ENCODE measurements at places on chromosomes 4 and X.

- DNase-seq: no peak
These were observed 363.9 kb downstream of the KLHL13 start for GRCh38 chrX:117752745-117753144.

- DNase-seq: no peak
These were observed 4.8 kb downstream of the SH3BP2 start for GRCh38 chr4:2797545-2798305.

DNA sequence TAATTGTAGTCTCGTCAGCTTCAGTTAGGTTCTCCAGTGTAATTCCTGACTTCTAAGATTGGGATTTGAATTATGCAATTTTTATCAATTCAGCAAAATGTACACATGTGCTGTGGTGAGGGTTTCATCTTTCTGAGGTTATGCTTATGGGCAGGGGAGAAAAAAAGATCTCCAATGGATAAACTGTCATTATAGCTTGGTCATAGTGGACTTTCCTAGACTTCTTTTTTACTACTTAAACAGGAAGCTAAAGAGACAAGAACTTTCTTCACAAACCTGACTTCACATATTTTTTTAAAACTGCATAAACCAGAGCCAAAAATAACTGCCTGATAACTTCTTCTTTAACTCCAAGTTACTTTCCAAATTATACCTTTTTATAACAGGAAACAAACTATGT lies 21.7 kb upstream of the SPP1 start:
- no peak for DNase-seq

DNA sequence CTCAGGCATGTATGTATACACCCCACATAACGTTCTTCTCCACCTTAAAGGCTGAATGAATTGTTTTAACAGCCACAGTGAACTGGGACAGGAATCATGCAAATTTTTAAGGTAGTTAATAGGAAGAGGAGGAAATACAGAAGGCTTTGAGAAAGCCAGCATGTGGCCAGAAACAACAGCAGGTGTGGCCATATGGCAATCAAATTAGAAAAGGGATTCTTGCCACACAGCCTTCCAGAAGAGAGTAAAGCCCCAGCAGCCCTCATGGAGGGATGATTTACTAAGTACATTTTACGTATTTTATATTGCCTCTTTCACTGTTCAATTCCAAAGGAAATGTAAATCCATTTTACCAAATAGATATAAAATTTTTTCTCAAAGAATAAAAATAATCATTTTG lies 792.2 kb downstream of the ADGRL3 start:
- DNase-seq: no peak

- no peak for DNase-seq
These were observed 22.8 kb upstream of the ARHGAP24 start for GRCh38 chr4:85452058-85452731.

- no peak for DNase-seq
These were observed 25.6 kb upstream of the CRMP1 start for GRCh38 chr4:5918331-5918985.

DNA sequence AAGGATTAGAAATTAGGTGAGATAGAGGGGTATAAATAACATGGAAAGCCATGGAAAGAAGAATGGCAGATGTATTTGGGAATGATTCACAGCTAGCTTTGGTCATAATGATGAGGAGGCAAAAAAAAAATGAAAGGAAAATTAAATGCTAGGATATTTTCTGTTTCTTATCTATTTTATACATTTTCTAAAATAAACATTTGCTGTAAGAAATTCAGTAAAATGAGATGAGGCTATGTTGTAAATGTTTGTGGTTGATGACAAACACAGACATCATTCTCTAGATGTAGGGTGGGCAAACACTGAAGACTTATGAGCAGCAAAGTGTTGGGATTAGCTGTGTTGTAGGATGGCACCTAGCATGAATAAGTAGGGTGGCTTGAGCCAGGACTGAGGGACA lies 407.1 kb downstream of the IL15 start:
- no peak for DNase-seq

- no peak for DNase-seq
These were observed 69.5 kb downstream of the IL15 start for GRCh38 chr4:141705747-141706377.

- DNase-seq: no peak
These were observed 79.7 kb upstream of the BANK1 start for GRCh38 chr4:101710806-101711205.

GRCh38 chrX:9447906-9448305 lies 17.0 kb upstream of the TBL1X start:
- no peak for DNase-seq

DNA sequence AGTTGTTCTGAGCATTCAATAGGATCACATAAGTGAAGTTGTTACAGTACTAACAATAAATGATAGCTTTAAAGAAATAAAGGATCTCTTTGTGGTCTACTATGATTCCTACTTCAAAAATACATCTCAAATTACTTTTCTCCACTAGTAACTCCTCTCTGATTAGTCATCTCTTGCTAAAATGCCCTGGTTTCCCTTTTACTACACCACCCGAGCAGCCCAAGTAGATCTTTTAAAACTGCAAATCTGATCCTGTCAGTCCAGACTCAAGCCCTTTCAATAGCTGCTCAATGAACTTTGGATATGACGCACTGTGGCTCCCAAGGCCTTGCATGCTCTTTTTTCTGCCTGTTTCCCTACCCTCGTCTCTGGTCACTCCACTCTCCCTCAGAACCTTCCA lies 97.5 kb downstream of the MAOA start:
- no peak for DNase-seq

DNA sequence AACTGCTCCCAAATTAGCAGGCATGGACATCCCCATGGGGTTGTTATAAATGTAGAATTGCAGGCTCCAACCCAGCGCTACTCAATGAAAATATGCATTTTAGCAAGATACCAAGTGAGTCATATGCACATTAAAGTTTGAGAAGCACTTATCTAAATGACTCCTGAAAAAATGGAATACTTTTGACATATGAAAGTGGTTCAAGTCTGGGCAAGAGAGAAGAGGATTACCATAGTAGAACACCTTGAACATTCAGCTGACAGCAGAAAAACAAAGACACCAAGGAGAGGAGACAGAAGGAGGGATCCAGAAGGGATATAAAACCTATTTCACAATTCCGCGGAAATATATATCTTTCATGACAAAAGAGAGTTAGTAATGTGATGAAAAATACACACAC lies 63.2 kb upstream of the CT83 start:
- no peak for DNase-seq

GRCh38 chr4:86543560-86544309 lies 50.4 kb upstream of the PTPN13 start:
- DNase-seq: no peak

- DNase-seq: peak; percentile 78
These were observed 900 bp downstream of the TRO start for GRCh38 chrX:54921427-54922021.

DNA sequence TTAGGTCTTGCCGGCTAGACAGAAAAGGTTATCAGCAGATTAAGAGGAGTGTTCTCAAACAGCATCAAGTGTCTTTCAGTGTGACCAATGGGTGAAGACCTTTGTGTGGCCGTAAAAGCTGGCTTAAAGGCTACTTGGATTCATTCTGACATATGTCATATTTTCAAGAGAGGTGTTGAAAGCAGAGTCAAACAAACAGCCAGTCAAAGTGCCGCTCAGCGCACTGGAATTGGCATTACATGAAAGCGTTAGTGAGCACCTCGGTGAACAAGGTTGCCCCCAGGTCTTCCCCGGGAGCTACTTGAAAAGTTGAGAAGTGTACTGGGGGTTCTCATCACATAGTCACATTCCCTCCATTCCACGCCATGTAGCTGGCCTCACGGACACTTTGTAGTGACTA lies 148.9 kb downstream of the SOX3 start:
- DNase-seq: no peak

- DNase-seq: peak; percentile 94
These were observed at the start of gene TMEM184C for GRCh38 chr4:147617173-147617840. Gene TMEM184C, plus strand, starts transcription at chr4:147617397. Its CDS starts 560 bp downstream, at chr4:147617957.

GRCh38 chr4:185700630-185701029 lies 111.4 kb downstream of the SORBS2 start:
- no peak for DNase-seq

DNA sequence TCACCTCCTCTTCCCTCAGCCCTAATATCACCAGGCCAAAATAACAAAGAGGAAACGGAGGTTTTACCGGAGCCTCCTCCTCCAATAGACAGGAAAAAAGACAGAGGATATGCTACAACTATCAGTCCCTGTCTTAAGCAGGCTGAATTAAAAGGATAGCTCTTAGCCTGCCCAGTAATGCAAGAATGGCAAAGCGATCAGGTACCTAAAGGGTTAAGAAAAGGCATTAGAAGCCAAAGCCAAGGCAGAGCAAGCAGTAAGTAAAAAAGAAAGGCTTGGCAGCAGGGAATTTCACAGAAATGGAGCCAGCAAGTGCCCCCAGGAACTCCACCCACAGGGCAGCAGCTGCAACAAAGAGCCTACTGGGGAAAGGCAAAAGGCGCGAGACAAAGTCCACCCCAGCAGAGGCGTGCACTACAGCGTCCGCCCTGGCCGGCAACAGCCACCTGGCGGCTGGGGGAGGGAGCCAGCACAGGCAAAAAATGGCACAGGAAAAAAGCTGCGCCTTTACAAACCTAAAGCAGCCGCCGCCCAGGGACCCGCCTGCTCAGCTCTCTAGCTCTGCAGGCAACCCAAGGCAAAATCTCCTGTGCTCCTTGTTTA lies 220.6 kb upstream of the ZC4H2 start:
- DNase-seq: peak; percentile 2

DNA sequence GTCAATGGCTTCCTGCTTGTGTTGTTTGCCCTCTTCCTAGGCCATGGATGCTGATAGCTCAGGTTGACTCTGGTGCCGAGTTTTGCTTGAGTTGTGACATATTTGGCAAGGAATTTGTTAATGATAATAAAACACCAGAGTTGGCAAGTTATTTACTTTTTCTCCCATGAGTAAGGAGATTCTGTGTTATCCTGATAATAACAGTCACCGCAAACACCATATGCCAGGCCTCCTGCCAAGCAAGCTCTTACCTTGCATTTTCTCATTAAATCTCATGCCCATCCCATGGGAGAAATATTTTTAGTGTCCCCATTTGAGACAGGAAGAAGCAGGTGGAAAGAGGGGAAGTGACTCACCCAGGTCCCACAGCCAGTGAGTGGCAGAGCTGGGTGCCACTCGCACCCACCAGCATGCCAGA lies 67.4 kb upstream of the CLCN4 start:
- DNase-seq: no peak

- DNase-seq: peak; percentile 91
These were observed 6.1 kb downstream of the LIAS start for GRCh38 chr4:39464886-39465501.

GRCh38 chr4:123488916-123489315 lies 92.3 kb downstream of the SPRY1 start:
- peak; percentile 74 for DNase-seq

GRCh38 chr4:128394778-128395177 lies 107.2 kb upstream of the PGRMC2 start:
- no peak for DNase-seq

GRCh38 chr4:185810746-185811508 lies 1.1 kb downstream of the SORBS2 start:
- peak; percentile 39 for DNase-seq

DNA sequence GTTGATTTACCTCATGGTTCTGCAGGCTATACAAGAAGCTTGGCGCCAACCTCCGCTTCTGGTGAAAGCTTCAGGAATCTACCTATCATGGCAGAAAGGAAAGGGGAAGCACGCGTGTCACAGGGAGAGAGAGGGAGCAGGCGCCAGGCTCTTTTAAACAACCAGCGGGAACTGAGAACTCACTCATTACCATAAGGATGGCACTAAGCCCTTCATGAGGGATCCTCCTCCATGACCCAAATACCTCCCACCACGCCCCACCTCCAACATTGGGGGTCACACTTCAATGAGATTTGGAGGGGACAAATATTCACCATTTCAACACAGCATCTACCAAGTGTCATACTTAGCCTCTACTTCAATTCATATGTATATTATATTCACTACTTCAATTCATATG lies 18.8 kb upstream of the TBC1D8B start:
- DNase-seq: no peak

DNA sequence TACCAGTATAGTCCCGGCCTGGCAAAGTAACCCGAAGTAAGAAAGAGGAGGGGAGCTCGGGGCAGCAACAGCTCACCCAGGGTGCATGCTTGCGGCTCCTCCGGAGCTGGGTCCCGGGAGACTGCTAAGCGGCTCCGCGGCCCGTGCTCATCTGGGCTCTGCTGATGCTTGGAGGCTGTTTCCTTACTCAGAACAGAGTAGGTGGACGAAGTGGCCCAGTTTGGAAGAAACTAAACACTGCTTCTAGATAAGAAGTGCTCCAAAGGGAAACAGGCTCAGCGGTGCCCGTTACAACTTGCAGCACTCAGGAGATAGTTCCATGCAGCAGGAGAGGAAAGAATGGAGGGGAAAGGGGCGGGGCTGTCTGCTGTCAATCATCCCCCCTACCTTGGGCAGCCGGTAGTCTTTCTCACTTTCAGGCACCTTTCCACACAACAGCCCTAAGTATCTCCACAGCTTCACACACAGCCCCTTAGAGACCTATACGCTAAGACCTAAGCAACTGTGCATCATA lies at the start of gene COL4A6:
Gene COL4A6 (minus strand): TSS at position 313 of the 514 bp plus-strand sequence. CDS start 226 bp downstream, at position 87.
- DNase-seq: no peak

DNA sequence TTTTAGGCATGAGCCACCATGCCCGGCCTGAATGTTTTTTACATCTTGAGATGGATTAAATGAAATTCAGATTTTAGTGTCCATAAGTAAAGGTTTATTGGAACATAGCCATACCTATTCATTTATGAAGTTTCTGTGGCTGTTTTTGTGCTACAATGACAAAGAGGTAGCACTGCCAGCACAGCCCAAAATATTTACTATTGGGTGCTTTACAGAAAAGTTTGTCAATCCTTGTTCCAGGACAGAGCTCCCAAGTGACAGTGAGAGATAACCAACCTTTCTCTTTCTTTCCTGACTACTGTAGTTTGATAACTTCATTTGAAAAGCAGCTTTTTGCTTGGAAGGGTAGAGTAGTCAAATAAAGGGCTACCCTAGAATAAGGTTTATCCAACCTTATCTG lies 116.2 kb downstream of the CAMK2D start:
- DNase-seq: no peak

DNA sequence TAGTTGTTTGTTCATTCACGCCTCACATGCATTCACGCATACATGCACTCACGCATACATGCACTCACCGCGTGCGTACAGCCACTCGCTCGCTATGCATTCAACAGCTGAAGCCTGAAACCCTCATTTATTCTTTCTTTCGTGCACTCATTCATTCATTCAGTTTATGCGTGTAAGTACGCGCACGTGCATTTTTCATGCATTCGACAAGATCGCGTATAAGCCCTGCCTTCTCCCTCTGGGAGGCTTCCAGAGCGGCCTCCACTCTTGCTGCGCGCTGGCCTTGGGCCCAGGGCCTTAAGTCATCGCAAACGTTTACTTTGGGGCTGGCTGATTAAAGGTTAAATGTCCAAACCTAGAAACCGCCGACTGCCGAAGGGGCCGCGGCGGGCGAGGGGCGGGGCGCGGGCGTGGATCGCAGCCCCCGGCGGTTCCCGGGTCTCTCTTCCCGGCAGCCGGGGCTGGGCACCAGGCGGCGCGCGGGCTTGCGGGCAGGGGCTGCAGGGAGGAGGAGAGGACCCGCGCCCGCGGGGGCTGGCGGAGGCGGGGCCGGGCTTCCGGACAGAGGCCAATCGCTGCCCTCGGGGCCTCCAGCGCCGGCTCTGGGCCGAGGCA lies at the start of gene GYG2:
Gene GYG2 (plus strand): TSS at position 587 of the 615 bp plus-strand sequence. CDS start 1,259 bp downstream, outside the sequence.
- peak; percentile 65 for DNase-seq

- no peak for DNase-seq
These were observed 8.1 kb upstream of the JAKMIP1 start for GRCh38 chr4:6208416-6208815.

All from SK-MEL-5 (cell line).